ENCODE measurements at places on chromosomes 12 and 14.

DNA sequence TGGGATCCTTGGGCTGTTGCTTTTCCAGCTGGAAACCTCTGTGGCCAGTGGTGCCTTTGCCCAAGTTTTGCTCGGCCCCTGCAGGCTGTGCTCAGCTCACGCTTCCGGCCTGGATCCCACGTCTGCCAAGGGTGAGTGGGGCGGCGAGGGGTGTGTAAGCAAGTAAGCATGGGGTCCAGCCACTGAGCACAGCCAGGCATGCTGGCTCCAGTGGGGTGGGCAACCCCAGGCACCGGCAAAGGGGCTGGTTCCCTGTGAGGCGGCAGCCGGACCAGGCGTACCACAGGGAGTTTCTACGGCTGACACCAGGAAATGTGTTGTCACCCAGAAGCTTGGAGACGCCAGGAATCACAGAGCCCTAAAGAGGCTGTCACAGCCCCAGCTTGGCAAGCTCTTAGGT lies 393.4 kb upstream of the CCDC196 start:
- DNase-seq, result no peak

- DNase-seq, result no peak
Measured at GRCh38 chr12:93139028-93139665, 210.1 kb upstream of the EEA1 start.

GRCh38 chr14:32407130-32407529 lies 78.0 kb downstream of the AKAP6 start:
- peak; percentile 24 for DNase-seq

DNA sequence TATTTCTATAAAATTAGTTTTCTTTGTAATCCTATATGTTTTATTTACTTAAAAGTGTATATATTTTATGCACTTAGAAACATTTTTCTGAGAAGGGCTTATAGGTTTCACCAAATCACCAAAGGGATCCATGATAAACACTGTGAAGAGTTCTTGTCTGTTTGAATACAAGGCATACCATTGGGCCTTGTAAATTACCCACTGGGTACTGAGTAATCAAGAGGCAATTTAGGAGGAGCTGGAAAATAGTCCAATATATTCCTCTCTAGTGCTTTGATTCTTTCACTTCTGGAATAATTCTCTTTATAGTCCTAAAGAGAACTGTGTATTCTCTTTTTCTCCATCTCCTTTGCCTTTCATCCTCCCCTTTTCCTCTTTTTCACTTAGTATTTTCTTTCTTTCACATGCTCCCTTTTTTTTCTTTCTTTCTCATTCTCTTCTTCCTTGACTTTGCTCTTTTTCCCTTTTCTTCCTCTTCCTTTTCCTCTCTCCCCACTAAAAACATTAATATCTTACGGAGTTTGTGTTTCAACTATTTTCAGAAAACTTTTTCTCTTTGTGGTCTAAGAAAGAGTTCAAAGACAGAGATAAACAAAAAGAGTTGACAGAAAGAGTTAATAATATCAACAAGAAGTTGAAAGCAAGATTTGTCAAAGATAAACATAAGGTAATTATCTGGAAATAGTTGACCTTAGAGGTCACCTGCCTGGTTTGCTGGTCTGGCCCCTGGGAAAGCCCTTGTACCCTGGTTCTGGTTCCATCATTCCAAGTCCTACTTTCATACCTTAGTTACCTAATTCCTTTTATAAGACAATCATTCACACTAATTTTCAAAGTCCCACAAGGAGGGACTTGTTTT lies 435.3 kb downstream of the RAD51B start:
- no peak for DNase-seq

DNA sequence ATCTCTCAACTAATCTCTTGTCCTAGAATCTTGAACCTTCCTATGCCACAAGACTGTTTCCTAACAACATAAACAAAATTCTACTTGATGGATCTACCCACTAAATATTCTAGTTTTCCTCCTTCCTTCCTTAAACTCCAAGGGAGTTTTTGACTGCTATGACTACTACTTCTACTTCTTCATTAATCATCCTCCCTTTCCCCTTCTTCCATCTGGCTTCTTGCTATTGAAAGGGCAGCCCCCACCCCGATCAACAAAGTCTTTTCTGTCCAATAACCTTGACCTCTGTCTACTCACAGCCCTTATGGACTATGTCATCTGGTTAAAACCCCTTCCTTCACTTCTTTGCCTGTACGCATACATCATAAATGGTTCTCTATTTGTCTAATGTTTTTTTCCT lies 5.6 kb downstream of the LTA4H start:
- DNase-seq, result no peak

- no peak for DNase-seq
Measured at GRCh38 chr12:105030820-105031807, 45.0 kb downstream of the NOPCHAP1 start.

- no peak for DNase-seq
Measured at GRCh38 chr12:61414470-61414869, 845.7 kb upstream of the USP15 start.

DNA sequence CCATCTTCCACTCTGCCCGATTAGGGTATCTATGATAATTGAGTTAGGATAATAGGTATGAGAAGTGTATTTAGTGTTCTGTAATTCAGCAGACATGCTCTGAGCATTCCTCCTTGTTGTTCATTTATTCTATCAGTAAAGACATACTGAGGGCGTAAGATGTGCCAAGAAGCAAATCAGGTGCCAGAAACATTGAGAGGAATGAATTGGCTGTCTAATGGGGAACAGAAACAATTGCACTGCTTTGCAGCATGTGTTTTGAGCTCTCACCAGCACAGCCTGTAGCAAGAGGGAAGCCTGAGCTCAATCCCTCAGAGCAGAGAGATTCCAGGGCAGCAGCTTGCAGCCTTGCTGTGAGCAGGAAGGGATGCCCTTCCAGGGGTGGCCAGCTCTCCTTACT lies 589.3 kb downstream of the BCL11B start:
- DNase-seq, result peak; percentile 8

DNA sequence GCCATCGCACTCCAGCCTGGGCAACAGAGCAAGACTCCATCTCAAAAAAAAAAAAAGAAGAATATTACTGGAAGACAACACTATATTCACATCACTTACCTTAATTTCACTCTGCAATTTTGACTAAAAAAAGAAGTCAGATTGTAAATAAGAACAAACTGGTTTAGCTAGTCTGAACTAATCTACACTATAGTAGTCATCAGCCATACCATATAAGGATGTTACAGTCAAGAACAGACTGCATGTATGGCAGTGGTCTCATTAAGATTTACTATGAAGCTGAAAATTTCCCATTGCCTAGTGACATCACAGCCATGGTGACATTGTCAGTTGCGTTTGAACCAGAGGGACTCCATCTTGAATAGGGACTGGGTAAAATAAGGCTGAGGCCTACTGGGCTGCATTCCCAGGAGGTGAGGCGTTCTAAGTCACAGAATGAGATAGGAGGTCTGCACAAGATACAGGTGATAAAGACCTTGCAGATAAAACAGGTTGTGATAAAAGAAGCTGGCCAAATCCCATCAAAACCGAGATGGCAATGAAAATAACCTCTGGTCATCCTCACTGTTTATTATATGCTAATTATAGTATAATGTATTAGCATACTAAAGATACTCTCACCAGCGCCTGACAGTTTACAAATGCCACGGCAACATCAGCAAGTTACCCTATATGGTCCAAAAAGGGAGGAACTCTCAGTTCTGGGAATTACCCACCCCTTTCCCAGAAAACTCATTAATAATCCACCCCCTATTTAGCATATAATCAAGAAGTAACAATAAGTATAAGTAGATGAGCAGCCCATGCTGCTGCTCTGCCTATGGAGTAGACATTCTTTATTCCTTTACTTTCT lies 51.2 kb downstream of the OSBPL8 start:
- no peak for DNase-seq

GRCh38 chr12:11978726-11979384 lies 91.9 kb upstream of the BCL2L14 start:
- no peak for DNase-seq

DNA sequence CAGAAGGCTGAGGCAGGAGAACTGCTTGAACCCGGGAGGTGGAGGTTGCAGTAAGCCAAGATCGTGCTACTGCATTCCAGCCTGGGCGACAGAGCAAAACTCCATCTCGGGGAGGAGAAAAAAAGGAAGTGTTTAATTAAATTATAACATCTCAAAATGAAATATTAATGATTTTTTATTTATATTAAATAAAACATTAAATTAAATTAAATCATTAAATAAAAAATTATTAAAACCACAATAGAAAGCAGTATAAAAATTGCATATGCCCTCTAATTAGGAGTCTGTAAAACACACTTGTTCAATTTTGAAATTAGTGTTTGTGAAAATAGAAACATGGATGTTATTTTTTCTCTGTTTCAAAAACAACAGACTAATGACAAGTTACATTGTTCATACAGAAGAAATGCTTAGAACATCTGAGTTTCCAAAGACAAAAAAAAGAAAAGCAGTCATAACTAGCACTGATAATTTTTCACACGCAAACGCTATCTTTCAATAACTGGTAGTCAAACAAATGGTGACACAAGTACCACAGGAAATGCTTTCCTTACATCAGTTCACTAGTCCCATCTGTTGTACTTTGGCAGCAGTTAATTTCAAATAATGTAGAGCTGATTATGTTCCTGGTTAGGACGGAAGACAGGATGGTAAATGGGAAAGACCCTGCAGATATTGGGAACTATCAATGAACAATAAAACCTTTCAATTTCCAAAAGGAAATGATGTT lies 54.9 kb downstream of the HECTD4 start:
- DNase-seq, result no peak

DNA sequence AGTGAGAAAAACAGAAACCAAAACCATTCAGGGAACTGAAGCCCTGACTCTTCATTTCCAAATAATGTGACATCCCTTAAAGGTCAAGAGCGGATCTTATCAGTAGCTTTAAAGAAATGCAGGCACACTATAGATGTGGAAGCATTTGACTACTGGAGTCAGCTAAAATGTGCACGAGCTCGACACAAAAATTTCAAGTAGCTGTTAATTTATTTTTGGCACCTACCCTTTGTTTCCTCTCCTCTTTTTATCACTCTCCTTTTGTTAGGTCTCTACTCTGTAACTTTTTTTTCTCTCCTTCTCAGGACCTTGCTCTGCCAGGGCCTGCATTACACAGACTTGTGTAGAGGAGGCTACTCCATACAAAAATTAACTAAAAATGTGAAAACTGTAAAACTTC lies 58.3 kb downstream of the FGD6 start:
- no peak for DNase-seq

GRCh38 chr12:93766796-93767523 lies 89.8 kb downstream of the CRADD start:
- no peak for DNase-seq

DNA sequence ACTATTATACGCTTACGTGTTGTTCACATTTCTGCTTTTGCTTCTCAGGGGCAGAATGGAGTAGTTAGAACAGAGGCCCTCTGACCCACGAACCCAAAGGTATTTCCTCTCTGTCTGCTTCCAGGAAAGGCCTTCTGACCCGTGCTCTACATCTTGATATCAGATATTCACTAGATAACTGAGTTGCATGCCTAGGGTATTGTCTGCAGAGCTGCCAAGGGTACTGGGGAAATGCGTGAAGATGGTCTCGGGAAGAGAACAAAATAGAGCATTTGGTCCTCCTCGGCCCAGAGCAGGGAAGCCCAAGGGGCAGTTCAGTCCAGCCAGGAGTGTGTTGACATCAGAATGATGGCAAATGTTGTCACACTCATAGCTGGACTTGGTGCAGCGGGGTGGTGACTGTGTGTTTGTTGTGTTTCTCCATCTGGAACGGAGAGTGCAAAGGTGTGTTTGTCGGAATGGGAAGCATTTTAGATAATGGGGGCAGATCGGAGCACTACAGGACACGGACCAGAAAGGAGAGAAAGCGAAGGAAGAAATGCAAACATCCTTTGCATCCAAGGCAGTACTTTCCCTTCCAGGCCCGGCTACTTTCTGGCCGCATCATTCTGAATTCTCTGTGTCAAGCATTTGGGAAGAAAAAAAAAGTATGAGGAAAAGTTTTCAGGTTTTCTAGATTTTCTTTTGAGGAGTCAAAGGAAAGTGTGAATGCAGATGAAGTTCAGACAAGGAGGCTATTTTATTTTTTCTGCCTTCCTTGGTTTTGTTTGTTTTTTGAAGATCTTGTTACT lies 8.1 kb downstream of the GLT1D1 start:
- DNase-seq, result no peak

GRCh38 chr12:25887367-25887766 lies 71.1 kb upstream of the RASSF8 start:
- DNase-seq, result no peak

GRCh38 chr12:104257913-104258472 lies 42.4 kb downstream of the TXNRD1 start:
- DNase-seq, result no peak

DNA sequence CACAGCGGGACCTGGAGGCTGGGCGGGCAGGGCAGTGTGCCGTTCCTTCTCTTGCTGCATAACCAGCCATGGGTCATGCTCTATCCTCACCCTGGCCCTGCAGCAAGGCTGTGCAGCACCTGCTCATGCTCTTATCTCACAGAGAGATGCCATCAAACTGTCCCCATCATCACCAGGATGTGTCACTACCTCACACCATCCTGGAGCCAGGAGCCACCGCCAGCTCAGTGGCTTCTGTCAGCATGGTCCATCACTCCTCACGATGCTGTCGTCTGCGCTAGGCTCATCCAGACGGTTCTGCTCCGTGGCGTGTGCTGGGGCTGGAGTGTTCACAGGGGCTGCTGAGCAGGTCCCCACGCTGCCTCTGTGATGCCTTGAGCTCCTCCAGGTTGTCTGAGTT lies 77.2 kb upstream of the DYNC1H1 start:
- no peak for DNase-seq

DNA sequence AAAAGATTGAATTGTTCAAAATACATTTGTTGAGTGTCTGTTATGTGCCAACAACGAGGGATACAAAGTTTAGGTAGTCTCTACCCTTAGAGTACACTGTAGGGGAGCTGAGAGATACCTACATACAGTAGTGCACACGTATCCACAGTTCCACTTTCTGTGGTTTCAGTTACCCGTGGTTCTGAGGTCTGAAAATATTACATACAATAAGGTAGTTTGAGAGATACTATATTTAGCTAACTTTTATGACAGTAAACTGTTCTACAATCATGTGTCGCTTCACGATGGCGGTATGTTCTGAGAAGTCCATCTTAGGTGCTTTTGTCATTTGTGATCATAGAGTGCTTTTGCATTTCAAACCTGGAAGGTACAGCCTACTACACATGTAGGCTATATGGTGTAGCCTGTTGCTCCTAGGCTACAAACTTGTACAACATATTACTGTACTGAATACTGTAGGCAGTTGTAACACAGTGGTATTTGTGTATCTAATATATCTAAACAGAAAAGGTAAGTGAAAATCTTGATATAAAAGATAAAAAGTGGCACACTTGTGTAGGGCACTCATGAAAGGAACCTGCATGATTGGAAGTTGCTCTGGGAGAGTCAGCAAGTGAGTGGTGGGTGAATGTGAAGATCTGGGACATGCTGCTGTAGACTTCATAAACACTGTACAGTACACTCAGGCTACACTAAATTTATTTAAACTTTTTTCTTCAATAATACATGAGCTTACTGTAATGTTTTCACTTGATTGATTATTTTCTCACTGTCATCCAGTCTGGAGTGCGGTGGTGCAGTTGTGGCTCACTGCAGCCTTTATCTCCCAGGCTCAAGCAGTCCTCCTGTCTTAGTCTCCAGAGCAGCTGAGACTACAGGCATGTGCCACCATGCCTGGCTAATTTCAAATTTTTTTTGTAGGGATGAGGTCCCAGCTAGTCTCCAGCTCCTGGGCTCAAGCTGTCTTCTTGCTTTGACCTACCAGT lies 4.0 kb downstream of the CPSF6 start:
- DNase-seq, result no peak
